ENCODE measurements at places on chromosomes 4 and X.

DNA sequence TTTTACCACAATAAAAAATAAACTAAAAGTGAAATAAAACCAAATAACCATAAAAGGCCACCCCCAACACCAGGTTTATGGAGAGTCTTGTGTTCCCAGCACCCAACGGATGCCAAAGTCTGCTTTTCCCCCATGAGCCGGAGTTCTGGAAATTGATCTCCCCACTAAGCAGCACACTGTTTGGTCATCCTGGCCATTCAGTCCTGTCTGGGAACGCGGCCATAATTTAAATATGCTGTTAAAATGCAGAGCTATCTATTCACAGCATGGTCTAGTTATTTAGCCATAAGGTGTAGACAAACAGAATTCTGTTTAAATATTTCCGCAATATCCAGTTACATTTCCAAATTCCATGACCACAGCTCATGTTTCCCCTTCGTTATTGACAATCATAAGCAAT lies 129.6 kb upstream of the TBL1X start:
- DNase-seq: no peak

- DNase-seq: no peak
Measured at GRCh38 chr4:7514789-7515188, 80.1 kb upstream of the PSAPL1 start.

GRCh38 chr4:100876546-100876945 lies 358.7 kb upstream of the EMCN start:
- DNase-seq: no peak

DNA sequence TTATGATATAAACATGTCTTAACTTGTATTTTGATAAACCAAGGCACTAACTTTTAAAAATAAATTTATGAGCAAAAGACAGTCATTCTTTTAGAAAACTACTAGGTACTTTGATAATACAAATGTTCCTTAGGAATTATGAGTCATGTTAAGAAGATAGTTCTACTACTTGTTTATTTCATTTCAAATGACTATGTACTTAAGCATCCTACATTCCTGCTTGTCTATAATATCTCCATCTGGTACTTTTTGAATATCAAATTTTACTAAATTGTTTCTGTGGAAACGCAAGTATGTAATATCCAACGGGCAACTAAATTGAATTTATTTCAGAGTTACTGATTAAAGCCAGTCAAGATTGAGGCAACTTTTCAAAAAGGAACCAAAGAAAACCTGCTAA lies 61.8 kb downstream of the CAMK2D start:
- DNase-seq: no peak

DNA sequence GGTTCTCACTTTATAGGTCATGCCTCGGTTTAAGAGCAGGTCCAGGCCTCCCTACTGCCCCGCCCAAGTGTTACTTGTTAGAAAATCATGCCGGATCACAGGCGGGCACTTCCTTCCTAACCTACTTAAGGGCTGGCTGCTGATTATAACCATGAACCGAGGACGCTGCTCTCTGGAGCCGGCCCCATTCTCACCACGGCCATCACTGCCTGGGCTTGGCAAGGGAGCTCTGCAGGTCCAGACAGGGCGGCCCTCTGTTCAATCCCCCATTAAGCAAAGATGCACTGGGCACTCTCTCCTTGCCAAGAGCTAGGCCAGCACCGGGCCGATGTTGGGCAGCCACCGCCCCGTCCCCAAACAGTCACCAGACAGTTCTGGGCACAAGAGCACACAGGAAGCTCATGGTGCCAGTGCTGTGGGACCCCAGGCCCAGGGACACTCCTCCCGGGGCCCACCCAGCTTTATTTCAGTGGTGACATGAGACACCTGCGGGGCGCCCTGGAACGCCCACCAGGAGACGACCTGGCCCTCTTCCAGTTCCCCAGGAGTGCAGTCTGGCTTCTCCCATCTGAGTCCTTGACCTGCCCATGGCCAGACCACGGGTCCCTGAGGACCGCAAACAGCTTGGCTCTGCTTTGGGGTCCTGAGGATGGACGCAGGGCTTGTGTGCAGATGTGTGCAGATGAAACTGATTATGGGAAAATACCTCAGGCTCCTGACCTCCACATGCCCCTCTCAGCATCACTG lies 44.0 kb downstream of the ABLIM2 start:
- no peak for DNase-seq

DNA sequence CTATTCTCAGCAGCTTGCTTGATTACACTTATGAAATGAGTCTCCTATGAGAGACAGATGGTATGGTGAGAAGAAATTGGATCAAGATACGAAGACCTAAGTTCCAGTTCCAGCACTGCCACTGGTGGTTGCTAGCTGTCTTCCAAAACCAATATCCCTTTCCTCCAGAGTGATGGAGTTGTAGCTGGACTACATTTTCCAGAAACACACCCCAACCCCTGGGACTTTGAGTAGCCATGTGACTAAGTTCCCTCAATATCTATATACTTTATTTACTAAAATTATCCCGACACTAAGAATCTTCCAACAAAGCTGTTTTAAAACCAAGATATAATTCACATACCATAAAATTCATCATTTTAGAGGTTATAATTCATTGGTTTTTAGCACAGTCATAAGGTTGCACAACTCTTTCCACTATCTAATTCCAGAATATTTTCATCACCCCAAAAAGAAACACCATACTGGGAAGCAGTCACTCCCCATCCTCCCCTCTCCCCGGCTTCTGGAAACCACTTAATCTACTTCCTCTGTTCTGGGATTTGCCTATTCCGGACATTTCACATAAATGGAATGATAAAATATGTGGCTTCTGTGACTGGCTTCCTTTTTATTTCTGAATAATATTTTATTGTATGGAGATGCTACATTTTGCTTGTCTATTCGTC lies 118.0 kb downstream of the MANBA start:
- DNase-seq: no peak

GRCh38 chr4:3805026-3805425 lies 38.8 kb downstream of the ADRA2C start:
- DNase-seq: no peak

DNA sequence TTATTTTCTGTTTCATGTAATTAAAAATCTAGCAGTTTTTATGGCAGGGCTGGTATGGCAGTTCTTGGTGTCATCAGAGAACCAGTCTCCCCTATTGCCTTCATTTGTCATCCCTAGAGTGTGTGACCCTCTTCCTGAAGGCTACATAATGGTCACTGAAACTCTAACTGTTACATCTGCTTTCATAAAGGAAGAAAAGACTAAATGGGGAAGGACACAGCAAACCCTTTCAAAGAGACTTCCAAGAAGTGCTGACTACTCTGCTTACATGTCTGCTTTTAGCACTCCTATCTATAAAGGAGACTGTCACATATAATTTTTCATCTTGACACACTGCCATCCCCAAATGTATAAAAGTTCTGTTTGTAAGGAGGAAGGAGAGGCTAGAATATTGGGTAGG lies 105.9 kb upstream of the DIAPH2 start:
- DNase-seq: peak; percentile 10

- no peak for DNase-seq
Measured at GRCh38 chr4:131309628-131310027, 1839.5 kb upstream of the PCDH10 start.

DNA sequence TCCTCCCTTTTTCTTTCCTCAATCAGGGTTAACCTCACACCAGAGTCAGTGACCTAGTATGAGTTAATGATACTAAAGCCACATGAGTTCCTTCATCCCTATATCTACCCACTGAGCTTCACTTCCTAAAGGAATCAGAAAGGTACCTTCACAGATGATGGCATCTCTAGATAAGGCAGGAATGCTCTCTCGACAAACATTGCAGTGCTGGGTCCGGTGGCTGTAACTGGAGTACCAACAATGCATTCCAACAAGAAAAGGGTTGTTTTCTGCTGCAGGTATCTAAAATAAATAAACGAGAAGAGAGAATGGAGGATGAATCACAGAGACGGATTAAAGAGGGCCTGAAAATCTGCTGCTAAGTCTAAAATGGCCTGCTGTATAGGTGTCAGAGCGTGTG lies 66.7 kb downstream of the DGKK start:
- DNase-seq: no peak

DNA sequence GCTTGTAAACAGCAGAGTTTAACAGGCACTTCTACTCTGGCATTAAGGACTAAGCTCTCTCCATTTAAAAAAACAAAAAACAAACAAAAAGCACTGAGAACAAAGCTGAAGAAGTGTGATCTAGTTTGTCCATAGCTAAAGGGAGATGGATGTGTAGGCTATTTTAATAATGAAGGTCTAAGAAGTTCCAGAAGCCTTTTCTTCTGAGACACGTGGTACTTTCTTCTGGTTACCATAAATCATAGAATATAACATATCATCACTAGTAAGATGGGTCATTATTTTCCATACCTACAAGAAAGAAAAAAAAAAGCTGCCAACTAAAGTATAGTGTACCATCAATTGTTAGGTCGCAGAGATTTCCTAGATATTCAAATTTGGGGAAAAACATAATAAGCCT lies 722 bp upstream of the NBDY start:
- DNase-seq: peak; percentile 12

DNA sequence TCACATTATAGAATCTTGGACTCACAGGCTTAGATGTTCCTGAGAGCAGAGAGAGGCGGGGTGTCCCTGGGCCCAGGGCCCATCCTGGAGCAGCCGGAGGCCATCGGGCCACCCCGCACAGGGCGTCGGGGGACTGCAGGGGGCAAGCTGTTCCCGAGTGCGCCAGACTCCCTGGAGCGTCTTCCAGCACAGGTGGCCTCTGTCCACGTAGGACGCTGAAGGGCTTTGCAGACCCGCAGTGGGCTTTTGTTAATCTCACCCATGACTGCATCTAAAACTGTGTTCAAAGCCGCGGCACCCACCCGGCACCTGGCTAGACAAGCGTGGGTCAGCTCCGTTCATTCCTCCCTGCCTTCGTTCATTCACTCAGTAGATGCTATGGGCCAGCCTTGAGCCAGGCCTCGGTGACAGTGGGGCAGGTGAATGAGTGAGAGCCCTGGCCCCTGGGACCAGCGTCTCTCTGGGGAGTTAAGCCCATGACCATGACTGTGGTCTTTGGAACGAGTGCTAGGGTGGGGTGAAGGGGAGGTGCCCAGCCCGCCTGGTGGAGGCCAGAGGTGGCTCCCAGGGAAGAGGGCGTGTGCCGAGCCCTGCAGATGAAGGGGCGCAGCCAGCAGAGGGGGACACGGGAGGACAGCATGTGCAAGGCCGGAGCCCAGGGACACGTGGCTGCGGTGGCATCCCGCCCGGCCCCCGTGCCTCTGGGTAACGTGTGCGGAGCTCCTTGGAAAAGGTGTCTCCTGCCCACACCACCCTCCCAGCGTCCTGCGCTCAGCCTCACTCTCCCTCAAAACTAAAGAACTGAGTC lies 98.3 kb downstream of the HMX1 start:
- DNase-seq: no peak

DNA sequence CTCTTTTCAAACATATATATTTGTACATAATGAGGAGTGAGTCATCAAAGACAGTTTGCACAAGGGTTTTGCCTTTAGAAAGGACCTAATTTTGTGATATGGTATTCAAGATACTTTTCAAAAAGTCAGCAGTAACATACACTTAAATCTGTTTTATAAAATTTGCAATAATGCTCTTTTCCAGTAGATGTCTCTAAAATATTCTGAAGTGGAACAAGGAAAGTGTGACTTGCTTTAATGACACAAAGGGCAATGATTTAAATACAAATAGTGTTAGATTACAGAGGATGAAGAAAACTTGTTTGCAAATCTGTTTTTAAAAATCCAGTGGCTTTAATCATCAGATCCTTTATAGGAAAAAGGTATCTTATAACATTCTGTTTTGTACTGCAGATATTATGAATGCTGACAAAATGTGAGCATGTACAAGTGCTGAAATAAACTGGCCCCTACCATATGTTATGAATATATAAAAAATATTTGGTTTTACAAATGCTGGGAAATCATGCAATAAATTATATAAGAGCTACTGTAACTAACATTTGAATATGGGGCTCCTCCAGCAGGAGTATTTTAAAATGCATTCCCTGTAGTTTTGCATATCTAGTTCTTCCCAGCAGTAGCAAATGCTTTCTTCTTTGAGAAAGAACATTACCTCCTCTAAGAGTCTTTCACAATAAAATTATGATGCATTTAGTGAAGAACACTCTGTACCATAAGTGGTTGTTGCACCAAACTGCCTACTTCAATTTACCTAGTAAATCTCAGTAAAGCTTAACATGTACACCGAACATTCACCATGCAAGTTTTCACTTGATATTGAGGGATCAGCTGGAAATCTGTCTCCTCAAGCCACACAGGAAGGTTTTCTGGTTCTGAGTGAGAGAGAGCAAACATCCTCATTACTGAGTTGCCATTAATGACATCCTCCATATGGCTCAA lies 20.2 kb downstream of the MMRN1 start:
- DNase-seq: no peak

DNA sequence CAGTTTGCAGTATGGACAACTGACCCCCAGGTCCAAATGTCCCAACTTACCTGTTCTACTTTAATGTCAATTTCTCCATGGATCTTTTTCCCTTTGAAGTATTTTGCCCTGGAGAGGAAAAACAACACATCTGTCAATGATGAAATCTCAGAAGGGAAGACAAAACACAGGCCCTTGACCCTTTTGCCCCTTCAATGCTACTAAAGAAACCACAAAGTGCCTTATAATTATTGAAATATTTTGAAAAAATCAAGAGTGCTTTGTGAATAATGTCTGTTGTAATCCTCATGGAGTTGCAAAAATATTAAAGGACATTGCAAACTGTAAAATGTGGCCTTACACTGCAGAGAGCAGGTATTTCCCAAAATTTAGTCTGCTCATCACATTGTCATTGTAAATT lies 12.6 kb downstream of the SYN1 start:
- no peak for DNase-seq
